NCI-H1694 treated with DMSO at 0.1 percent for 48 hours (cell line): ENCODE measurements at places on chromosomes 7 and 10.

- DNase-seq: no peak
Observed at GRCh38 chr10:132607491-132607890, 69.9 kb downstream of the INPP5A start.

- no peak for DNase-seq
Observed at GRCh38 chr7:27142580-27143022, 880 bp downstream of the HOXA5 start.

DNA sequence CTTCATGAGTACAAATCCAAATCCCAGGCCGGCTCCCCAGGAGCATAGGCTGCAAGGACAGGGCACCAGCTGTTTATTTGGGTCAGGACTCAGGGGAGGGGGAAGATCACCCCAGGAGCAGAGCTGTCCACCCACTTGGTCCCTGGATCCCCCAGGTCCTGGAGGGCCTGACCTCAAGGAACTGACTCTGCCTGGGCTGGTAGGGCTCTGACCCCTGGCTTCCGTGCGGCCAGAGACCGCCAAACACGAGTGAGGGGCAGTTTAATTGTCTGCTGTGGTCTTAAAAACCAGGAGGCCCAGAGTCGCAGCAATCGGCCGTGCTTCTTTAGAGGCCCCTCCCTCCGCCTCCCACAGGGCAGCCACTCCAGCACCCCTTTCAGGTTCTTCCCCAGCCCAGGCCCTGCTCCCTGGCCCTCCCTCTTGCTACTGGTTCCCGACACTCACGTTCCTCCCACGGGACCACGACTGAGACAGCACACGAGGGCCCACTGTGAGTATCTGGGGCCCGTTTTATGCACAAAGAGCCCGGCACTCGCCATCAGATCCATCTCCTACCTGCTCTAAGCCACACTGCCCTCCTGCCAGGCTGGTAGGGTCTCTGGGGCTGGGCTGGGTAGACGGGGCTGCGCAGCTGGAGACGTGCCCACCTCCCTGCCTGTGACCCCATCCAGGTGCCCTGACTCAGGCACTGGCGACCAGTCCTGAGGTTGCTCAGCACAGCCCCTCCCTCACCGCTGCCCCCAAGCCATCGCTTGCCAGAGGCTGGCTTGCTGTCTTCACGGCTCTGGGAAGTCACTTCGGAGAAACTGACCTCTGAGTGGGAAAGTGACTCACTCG is 30.0 kb upstream of the CFAP46 start:
- DNase-seq: no peak

DNA sequence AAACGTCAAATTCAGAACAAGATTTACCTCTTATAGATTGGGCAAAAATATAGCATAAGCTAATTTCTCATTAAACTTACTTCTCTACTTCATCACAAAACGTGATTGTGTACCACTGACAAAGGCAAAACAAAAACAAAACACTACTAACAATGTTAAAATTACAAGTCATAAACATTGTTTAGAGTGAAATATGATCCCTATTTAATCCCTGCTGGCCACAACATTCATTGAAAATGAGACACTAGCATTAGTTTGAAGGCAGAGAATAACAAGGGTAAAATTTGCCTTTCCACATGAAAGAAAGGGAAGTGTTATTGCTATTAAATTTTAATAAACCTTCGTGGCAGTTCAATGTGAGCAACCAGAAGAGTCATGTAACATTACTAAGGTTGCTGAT is 45.0 kb downstream of the SEMA3A start:
- DNase-seq: no peak

DNA sequence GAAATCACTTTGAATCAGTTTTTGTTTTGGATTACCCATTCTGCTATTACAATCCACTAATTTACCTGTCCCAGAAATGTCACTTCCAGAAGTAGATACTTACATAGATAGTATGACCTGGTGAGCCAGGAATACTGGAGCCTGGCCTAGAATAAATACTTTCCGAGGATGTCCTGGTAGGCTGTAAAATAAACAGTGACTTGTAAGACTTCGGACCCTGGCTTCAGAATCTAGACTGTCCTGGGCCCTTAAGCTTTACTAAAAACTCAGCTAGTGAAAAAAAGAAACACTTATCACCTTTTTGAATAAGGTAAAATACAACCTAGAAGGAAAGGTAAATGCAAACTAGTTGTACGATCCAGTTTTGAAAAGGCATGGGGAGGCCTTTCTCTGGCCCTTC is 69.5 kb upstream of the AFAP1L2 start:
- DNase-seq: no peak

DNA sequence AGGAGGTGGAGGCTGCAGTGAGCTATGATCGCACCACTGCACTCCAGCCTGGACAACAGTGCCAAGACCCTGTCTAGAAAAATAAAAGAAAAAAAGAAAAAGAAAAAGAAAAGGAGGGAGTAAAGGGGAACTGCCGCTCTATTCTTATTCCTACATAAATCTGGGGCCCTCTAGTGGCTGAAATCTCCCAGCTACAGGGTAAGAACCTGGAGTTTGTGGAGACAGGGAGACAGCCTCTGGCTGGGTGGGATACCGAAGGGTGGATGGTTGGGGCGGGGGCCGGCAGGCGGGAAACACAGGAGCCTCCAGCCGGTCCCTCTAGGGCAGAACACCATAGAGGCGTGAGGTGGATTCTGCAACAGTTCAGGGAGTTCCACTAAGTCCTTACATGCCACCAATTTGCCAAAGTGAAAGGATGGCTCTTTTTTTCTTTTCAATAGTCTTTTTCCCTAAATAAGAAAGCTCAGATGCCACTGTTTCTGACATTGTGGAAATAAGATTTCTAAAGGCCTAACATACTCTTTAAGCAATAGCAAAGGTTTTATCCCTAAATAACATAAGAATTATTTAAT is 117.3 kb downstream of the SVIL start:
- peak; percentile 5 for DNase-seq

DNA sequence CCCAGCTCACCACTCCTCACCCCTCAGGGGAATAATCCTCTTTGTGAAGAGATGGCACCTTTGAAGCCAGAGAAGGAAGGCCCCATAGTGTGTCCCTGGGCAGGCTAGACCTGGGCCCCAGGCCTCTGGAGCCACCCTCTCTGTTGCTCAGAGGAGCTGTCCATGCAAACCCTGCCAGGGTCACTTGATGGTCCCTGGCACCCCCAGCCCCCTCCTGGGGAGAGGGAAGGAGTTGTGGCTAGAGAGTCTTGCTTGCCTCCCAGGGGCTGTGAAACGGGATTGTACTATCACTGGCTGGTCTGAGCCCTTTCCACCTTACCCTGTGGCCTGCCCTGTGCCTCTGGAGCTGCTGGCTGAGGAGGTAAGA is 5.8 kb downstream of the GHRHR start:
- DNase-seq: no peak

DNA sequence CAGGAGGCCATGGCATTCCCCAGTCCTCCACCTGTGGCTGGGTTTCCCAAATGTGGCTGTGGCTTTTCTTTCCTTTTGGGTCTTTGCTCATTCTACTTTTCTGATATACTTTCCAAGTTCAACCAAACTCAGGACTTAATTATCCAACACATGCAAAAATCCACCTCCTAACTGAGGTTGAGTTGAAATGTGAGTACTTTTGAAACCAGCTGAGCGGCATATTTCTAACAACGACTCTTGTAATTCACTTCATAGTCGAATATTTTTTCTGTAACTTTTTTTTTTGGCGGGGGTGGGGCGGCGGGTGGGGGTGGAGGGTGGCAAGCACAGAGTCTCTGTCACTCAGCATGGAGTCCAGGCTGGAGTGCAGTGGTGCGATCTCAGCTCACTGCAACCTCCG is 165.2 kb upstream of the PITRM1 start:
- DNase-seq: no peak

DNA sequence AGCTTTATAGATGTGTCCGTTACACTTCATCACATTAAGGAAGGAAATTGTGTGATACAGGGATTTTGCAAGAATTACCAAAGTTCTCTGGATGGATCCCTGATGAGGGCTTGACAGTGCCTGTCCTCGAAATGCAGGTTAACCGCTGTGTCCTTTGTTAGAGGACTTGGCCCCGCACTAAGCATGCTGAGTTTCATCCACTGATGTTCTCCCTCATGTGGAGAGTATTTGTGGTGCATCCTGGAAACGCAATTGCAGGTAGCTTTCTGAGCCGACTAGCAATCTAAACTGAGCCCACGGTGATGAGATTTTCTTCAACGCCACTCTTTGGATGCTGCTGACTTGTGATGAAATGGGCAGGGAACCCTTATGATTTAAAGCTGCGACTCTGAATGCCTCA is 71.9 kb upstream of the STK17A start:
- no peak for DNase-seq

DNA sequence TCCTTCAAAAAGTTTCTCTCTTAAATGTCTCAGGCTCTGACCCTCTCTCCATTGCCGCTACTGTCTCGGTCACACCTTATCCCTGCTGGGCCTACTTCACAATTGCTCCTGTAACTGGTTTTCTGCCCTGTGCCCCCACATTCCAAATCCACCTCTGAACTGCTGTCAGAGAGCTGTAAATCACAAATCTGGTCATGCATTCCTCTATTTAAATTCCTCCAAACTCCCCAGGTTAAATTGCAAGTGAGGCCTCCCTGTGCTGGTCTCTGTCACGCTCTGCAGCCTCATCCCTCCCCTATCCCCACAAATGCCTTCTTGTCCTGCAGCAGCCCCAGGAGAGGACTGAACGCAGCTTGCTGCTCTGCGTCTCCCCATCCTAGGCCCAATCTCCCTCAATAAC is 40.4 kb upstream of the CDCA7L start:
- DNase-seq: no peak

DNA sequence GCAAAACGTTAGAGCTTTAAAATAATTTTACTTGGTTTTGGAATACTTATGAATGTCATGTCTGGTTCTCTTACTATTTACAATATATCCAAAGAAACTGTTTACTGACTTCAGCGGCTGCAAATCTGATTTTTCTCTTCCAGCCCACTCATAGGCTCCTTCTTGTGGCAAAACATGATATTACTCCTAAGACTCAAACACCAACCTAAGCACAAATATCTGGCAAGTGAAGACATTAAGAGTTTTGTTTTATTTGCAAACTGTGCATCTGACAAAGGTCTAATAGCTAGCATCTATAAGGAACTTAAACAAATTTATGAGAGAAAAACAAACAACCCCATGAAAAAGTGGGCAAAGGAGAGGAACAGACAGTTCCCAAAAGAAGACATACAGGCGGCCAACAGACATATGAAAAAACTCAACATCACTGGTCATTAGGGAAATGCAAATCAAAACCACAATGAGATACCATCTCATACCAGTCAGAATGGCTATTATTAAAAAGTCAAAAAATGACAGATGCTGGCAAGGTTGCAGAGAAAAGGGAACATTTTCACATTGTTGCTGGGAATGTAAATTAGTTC is 20.3 kb upstream of the GJC3 start:
- DNase-seq: no peak

DNA sequence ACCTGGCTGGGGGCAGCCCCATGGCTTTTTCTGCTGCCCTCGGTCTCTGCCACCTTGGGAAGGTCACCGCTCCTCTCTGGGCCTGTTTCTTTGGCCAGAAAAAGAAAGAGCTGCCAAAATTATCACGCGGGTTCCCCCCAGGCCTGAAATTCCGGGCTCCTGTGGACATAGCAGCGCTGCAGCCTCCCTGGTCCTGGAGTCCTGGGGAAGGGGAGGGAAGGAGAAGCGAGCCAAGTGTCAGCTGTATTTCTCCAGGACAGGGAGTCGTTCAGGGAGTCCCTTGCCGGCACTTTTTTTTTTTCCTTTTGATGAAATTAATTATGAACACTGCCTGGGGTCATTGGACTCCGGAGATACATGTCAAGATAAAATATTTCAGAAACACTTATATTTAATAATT is 152.3 kb upstream of the GPR26 start:
- DNase-seq: no peak

DNA sequence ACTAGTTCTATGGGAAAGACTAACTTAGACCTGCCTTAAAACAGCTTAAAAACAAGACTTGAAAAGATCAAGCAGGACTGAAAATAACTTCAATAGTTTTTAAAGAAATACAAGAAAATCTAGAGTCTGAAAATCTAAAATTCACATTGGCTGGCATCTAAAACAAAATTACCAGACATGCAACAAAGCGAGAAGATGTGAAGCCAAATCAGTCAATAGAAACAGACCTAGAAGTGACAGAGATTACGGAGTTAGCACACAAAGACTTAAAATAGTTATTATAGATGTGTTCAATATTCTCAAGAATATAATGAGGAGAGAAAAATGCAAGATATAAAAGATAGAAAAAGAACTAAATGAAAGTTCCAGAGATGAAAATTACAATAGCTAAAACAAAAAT is 78.3 kb upstream of the DIP2C start:
- no peak for DNase-seq

DNA sequence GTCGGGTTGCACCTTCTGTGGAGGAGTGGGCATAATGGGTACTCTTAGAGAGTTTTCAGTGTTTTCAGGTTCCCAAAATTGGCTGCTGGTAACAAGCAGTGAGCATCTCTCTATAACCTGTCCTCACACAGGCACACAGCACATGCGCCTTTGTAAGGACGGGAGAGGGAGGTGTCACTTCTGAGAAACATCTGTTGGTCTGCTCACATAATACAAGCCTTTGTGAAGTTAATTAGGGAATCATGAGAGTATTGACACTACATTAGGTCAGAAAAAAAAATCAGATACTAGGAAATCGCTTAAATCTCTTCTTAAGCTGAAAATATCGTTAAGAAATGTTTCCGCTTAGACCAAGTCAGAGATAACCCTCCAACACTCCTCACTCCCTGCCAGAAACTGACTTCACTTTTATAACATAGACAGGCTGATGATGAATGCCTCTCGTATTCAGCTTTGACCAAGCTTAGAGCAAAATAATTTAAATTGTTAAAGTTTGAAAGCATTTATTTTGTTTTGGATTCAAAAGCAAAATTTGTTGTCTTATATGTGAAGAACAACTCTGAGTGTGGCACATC is 769.7 kb downstream of the TNS3 start:
- no peak for DNase-seq

DNA sequence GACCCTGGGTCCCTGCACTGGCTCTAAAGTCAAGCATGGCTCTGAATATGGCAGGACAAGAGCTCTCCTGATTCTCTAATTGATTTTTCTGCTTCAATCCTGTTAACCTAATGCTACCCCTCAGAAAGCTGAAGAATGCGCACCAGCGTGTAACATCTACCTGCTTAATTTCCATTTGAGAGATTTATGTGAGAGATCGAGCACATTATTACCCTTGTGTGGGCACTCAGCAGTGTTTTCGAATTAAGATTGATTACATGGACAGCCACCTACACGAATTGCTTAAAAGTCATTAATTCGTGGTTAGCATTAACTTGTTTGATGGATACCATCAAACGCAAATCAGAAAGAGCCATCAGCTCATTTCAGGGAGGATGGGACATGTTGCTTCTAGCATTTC is 88.7 kb upstream of the PLPP4 start:
- no peak for DNase-seq

DNA sequence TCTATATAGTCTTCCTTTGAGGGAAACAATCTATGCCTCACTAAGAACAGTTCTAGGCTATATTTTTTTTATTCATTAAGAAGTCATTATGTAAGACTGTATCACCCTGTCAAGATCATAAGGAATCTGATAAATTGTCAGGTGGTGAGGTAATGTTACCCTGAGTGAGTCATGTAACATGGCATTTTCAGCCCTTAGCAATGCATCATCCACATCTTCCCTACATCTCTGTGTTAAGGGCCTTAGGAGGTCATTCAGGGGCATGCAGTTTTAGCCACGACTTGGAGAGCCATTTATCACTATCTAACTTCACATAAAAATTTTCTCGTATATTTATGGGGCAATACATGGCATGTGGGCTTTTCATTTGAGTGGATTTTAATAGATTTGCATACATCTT is 924.5 kb upstream of the MBL2 start:
- DNase-seq: no peak
